ENCODE measurements at places on chromosomes 2 and 18.

GRCh38 chr2:98372121-98372520 lies 25.9 kb downstream of the CNGA3 start:
- no peak for DNase-seq

DNA sequence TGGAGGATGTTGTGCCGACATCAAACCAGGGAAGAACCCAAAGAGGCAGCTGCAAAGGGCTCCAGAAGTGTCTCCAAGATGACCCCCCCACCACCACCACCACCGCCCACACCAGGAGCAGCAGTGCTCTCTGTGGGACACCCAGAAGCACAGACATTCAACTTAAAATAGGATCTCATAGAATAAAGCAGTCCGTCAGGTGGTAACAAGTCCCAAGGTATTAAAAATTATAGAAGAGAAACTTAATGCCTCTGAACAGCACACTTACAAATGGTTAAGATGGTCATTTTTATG lies 155.5 kb upstream of the ID2 start:
- no peak for DNase-seq

GRCh38 chr18:3983351-3983969 lies 471.6 kb downstream of the DLGAP1 start:
- DNase-seq, result no peak

DNA sequence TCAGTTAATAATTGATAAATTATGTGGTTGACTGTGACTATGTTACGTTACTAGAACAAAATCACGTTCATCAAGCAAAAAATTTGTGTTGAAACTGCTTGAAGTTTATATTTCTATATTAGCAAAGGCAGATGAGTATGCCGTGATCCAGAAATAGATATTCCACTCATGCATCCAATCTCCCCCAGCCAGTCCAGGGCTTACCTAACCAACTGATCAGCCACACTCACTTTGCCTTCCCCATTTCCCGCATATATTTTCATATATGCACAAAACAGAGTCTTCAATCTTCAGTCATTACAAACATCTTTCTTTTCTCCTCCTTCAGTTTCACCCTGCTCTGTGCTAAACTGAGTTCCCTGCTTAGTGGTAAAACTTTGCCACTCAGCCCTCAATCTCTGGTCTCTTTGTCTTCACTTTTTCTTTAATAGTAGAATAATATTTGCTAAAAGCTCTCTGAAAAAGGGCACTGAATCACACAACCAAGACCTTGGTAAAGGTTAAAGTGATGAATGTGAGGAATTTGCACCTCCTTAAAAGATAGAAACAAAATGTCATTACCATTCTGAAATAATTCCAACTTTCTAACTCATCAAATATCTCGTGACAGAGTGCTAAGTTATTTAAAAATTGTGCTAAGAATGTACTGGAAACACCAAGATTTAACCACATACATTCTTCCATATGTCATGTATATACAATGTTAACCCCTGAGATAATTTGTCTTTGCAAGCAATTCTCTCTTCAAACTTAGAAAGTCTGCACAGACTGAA lies 893.2 kb upstream of the CRIM1 start:
- DNase-seq, result no peak

GRCh38 chr2:27735263-27735904 lies 36.1 kb upstream of the MRPL33 start:
- peak; percentile 26 for DNase-seq

DNA sequence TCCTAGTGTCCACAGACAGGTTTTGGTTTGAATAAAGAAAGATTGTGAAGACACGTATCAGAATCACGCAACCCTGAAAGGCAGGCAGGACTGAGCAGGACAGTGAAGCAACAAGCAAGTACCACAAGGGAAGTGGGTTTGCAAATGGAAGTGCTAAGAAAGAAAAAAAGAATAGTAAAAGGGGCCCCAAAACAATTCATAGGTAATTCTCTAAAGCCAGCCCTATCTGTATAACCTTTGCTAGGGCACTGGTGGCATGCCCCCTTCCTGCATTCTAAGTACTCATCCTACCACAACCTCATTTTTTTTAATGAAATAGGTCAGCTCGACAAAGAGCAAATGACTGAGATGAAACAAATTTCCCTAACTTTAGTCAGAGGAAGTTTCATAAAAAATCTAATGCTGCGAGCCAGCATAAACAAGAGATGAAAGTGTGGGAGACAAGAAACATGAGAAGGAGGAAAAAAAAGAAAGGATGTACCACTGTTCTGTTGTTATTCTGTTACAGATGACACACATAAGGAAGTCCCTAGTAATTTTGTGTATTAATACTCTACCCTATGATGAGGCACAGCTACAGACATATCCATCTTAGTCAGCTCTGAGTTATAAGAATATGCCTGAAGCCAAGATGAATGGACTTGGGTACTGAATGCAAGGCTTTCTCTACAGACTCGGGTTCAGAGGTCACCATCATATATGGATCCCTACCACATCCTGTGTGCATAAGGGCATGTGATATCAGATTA lies 32.2 kb downstream of the IKZF2 start:
- peak; percentile 49 for DNase-seq

DNA sequence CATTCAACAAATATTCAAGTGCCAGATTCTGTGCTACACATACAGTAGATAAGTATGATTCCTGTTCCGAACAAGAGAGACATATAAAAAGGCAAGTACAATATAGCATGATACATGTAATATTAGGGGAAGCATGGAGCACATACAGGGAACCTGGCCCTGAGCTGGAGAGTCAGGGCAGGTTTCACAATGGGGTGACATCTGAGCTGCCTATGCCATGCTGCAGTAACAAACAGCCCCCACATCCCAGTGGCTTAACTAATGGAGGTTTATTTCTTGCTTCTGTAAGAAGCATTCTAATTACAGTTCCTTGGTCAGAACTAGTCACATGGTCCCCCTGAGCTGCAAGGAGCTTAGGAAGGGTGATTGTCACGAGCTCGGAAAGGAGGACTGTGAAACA lies 27.3 kb upstream of the TACR1 start:
- no peak for DNase-seq

DNA sequence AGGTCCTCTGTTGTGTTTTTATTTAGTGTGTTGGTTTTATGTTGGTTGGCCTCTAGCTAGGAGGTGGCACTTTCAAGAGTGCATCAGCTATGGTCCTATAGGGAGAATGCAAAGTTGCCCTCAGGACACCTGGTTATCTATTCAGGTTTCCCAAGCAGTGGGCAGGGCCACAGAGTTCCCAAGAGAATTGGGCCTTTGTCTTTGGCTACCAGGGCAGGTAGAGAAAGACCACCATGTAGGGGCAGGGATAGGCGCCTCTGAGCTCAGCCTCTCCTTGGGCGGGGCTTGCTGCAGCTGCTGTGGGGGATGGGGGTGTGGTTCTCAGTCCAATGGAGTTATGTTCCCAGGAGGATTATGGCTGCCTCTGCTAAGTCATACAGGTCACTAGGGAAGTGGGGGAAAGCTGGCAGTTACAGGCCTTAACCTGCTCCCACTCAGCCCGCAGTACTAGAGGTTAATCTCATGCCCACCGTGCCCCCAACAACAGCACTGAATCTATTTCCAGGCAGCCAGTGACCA lies 26.0 kb downstream of the ABCB11 start:
- no peak for DNase-seq

- no peak for DNase-seq
Measured at GRCh38 chr2:96734880-96735583, 4.8 kb downstream of the LMAN2L start.

DNA sequence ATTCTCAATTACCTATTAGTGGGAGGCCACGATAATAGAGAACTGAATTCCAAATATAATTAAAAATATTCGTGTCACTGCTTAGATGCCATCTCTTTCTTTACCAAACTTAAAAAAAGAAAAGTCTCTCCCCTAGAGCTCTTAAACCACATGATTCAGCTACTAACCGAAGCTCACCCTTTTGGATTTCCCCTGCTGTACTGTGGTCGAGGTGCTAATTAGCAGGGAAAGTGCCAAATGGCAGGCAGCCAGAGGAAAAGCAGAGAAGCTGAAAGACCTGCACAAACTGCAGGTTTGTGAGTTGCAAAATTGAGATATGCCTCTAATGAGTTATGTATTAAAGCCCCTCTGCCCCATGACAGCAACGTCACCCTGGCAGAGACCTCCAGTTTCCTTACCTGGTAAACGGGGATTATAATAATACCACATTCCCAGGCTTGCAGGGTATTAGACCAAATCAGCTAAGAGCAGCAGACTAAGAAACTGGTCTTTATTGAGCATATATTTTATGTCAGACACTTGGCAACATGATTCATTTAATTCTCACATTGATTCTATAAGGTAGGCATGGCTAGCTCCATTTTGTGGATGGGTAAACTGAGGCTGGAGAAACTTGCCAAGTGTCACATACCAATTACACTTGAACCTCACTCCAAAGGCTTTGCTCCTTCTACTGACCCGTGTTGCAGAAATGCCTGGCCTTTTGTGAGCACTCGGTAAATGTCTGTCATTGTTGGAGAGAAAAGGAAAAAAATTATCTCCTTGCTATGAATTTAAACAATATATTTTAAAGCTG lies 259.7 kb downstream of the LPIN1 start:
- peak; percentile 74 for DNase-seq
